Activated naive CD4-positive, alpha-beta T cell (primary cell): ENCODE measurements at places on chromosomes 7 and 10.

- DNase-seq = no peak
Measured at GRCh38 chr7:51224811-51225595, 91.6 kb downstream of the COBL start.

- DNase-seq = no peak
Measured at GRCh38 chr10:15068802-15069201, 19.8 kb downstream of the ACBD7 start.

DNA sequence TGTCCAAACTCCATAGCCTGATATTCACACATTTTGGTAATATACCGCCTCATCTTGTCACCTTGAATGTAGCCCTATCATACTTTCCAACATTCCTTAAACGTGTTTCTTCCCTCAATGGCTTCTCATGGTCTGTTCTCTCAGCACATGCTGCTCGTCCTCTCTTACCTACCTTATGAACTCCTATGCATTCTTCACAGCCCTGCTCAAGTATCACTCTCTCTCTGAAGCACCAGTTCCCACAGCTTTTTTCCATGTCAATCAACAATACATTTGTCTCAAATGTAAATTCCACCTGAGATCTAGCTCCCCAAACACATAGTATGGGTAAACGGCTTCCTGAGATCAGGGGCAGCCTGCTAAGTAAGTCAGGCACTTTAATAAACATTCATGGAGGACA lies 85.2 kb upstream of the ZMIZ1 start:
- DNase-seq = no peak

- DNase-seq = no peak
Measured at GRCh38 chr10:71496927-71497762, 100.4 kb downstream of the CDH23 start.

- no peak for DNase-seq
Measured at GRCh38 chr7:90574820-90575187, 21.3 kb upstream of the CDK14 start.

DNA sequence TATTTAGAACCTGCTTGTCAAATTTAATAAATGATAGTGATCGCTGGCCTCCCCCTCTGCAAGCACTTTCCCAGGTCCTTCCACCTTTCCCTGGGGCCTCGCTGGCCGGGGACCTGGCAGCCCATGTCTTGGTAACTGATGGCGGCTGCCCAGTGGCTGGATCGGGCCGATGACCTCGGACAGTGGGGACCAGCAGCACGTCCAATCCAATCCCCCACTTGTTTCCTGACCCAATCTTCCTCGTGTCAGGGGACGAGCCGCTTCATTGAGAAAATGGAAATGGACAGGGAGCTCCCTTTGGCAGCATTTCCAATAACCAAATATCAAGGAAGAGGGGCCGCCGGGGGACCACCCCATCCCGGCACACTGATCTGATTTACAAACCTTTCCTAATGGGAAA lies 17.2 kb downstream of the EBF3 start:
- DNase-seq = no peak

- no peak for DNase-seq
Measured at GRCh38 chr7:28893888-28894287, 64.2 kb downstream of the TRIL start.

DNA sequence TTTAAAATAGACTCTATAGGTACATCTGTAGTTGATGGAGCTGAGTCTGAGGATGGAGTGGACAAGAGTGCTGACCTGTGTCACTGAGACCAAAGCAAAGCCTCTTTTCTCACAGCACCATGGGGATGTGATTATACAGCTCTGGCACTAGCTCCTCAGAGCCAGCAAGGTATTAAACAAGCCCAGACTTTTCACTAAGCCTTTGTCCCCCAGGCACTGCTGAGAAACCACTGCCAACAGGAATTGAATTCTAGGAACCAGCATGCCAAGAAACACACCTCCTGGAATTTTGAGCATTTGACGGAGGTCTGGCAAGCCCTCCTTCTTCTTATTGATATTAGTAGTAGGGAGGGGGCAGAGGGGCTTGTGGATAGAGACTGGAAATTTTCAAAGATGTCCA lies 147.0 kb downstream of the C1GALT1 start:
- no peak for DNase-seq

- DNase-seq = no peak
Measured at GRCh38 chr7:39083781-39084180, 106.1 kb downstream of the POU6F2 start.

- no peak for DNase-seq
Measured at GRCh38 chr10:128432423-128432822, 306.2 kb upstream of the MKI67 start.

GRCh38 chr7:130850956-130851355 lies 116.9 kb upstream of the KLF14 start:
- no peak for DNase-seq

- no peak for DNase-seq
Measured at GRCh38 chr7:30412782-30413504, 65.6 kb downstream of the NOD1 start.

DNA sequence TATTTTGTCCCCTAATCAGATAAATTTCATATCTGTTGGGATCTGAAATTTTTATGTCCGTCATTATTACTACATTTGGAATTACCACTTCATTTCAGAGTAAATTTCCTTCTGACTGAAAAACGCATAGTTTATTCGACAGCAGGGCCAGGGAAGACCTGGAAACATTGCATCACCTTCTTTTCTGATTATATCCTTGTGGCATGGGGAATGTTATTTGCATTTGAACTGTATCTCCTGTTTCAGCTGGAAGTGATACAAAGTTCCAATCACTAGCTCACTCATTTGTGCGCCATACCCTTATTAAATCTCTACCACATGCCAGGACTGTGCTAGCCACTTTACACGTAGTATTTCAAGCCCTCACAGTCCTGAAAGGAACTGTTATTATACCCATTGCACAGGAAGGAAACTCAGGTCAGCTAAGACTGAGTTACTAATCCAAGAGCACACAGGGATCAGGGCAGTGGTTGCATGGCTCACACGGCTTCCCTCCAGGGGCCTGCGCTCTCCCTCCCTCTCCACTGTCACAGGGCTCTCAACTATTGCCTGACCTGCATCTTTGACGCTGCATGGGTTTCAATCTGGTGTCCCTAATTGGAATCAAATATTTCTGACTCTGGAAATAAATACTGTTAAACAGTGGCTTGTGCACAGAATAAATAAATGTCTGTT lies 84.4 kb upstream of the NANOS1 start:
- no peak for DNase-seq

GRCh38 chr7:34759477-34760125 lies 101.6 kb downstream of the NPSR1 start:
- no peak for DNase-seq

- DNase-seq = no peak
Measured at GRCh38 chr7:4882169-4883032, 1.1 kb downstream of the RADIL start.
